ENCODE measurements at places on chromosomes 4 and X. TPM values are rescaled to one million over a fixed set of nuclear protein-coding genes. Genes with fewer than 3 reads are reported as not detected.

- DNase-seq, result no peak
Observed at GRCh38 chr4:119490335-119490734, 138.3 kb downstream of the PDE5A start.

GRCh38 chr4:40990899-40991265 is 223.5 kb downstream of the APBB2 start:
- no peak for DNase-seq

DNA sequence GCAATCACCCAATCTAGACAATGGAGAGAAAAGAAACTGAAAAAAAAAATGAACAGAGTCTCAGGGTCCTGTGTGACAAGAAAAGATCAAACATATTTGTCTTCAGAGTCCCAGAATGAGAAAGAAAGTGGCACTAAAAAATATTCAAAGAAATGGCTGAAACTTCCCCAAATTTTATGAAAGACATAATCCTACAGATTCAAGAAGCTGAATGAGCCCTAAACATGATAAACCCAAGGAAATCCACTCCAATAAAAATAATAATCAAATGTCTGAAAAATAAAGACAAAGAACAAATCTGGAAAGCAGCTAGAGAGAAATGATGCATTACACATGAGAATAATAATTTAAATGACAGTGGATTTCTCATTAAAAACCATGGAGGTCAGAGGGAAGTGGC is 130.3 kb upstream of the CITED1 start:
- no peak for DNase-seq

DNA sequence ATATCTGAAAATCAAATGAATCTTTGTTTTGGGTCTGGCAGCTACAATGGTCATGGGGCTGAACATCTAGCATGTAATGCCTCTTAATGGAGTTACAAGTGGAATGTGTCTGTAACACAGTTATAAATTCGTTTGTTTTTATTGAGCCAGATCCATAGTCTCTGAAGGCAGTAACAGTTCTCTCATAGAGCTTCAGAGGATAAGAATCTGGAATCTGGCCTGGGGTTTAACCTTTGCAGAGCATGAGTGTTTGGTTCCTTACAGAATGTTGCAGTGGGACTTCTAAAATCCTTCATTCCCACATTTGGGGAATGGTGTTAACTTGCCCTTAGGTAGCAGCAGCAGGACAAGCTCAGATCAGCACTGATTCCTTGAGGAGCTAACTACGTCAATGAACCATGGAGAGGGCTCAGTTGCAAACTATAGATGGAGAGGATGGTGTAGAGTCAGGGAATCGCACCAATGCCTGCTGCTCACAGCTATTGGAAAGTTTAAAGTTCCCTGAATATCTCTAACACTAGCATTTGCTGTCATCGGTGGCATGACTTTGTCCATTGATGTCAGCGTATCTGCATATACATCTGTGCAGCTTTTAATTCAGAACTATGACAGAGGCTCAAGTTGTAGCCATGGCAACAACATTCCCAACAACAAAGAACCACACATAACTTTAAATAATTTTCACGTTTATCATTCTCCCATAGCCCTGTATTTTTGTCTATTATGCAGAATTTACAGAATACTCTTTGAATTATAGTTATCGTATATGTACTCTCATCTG is 72.2 kb downstream of the RASGEF1B start:
- DNase-seq, result no peak

GRCh38 chr4:168800926-168801325 is 209.1 kb downstream of the CBR4 start:
- DNase-seq, result no peak

Gene SPIN4
- 13.2 TPM for total RNA-seq

Gene RAB33A
- total RNA-seq, result 38.8 TPM

GRCh38 chrX:149717803-149718202 is 5.9 kb downstream of the MAGEA11 start:
- DNase-seq, result no peak

Gene GAGE13
- not detected for total RNA-seq

GRCh38 chr4:83124111-83124780 is 9.7 kb upstream of the PLAC8 start:
- no peak for DNase-seq

DNA sequence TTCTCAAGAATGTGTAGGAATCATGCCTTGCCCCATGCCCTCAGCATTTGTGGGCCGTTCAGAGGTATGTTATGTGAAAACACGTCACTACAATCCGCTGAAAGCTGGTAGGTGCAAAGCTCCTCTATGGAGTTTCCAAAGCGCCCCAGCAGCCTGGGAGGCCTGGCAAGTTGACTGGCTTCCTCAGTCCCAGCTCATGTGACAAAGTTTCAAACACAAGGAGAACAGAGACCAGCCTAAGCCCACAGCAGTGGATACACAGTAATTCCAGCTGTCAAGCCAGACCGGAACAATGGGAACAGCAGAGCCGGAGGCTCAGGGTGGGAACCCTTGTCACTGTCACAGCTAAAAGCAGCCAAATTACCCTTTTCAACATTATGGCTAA is 33.5 kb downstream of the NAT8L start:
- no peak for DNase-seq

Gene MEPE
- not detected for total RNA-seq

Gene APLN
- total RNA-seq, result 0.15 TPM

- DNase-seq, result no peak
Observed at GRCh38 chr4:175622887-175623286, 189.2 kb downstream of the GPM6A start.

- DNase-seq, result no peak
Observed at GRCh38 chr4:7684294-7684693, 249.6 kb upstream of the PSAPL1 start.

DNA sequence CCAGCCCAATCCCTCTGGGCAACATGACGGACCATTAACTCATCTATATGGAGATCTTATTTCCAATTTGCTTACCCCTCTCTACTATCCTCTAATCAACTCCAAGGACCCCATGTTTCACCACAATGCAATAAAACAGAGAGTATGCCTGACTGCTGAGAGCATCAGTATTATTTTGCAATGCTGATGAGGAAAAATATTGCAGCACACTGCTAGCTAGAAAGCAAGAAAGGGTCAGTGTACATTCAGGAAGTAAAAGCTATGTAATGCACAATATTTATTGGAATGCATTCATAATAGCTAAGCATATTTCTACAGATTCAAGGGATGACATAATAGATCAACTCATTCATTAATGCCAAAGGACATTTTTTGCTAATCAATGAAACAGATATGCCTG is 33.2 kb downstream of the ARAP2 start:
- DNase-seq, result no peak

DNA sequence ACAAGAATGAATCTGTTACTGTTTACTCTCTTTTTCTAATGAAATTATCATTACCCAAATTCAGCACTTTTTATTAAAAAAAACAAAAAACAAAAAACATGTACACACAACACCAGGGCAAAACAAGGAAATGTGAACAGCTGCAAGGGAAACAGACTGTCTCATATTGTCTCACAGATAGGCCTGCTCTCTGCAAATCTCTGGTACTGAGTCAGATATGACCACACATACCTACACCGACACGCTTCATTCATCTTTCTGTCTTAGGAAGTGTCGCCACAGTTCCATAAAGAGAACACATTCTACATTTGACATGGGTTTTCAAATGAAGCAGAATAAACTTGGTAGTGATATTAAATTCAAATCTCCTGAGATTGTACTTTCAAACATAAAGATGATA is 92.2 kb upstream of the GPR34 start:
- peak; percentile 40 for DNase-seq

DNA sequence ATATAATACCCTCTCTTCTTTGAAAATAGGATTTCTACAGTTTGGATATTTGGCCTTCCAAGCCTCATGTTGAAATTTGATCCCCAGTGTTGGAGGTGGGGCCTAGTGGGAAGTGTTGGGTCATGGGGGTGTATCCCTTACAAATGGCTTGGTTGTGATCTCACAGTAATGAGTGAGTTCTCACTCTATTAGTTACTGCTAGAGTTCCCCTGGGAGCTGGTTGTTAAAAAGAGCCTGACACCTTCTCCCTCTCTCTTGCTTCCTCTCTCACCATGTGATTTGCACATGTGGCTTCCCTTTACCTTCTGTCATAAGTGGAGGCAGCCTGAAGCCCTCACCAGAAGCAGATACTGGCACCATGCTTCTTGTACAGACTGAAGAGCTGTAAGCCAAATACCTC is 73.9 kb downstream of the HDAC8 start:
- DNase-seq, result no peak

- no peak for DNase-seq
Observed at GRCh38 chr4:155234206-155234605, 25.8 kb downstream of the NPY2R start.

DNA sequence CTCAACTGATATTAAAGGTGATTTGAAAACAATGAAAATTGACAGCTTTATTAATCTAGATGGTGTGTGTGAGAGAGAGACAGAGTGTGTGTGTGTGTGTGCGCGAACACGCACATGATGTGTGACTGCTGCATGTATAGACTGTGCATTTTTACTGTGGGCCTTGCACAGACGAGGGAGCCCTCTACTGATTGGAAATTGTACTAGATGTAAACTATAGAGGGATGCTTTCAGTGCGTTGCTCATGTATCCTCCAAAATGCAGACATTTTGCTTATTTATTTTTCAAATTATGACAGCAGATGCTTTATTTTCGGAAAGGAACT is 168.4 kb upstream of the GK2 start:
- DNase-seq, result no peak

DNA sequence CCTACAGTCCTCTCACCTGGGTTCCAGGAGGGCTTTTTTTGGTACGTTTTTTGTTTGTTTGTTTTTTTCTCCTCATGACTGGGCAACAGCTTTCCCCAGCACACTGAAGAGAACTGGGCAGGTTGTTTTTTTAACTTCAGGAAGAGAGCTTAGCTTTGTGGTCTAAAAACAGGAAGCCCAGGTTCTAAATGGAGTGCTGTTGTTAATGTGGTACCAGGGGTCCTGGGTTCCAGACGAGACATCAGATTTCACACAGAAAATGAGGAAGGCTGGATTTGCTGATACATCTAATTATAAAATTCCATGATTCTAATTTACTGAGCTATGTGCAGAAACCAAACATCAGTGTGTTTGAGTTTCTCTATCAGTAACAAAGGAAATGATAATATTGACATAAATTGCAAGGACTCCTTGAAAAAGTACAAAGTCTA is 4.2 kb downstream of the MYOZ2 start:
- no peak for DNase-seq

DNA sequence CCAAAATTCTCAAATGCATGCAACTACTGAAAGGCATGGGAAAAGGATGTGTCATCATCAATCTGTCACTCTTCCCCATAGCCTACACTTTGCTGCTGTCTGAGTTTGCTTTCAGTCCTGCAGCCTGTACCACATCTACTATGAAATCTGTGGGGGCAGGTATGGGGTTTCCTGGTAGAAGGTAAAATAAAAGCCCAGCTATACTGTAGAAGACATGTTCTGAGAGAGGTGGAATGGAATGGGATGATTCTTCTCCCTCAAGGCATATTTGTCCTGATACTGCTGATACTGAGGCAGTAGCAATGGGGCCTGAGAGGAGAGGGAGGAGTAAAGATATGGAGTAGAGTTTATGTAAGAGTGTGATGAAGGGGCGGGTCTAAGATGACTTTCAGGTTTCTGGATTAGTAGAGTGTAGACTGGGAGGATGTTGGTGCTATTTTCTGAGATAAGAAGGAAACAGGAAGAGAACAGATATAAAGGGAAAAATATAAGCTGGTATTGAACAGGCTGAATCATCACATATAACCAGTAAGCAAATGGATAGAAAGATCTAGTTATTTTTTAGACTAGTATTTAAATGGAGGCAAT is 38.7 kb upstream of the GYPA start:
- no peak for DNase-seq

Gene SYNPO2
- total RNA-seq, result 1.0 TPM

- DNase-seq, result no peak
Observed at GRCh38 chrX:3803713-3804112, 90.3 kb upstream of the PRKX start.

DNA sequence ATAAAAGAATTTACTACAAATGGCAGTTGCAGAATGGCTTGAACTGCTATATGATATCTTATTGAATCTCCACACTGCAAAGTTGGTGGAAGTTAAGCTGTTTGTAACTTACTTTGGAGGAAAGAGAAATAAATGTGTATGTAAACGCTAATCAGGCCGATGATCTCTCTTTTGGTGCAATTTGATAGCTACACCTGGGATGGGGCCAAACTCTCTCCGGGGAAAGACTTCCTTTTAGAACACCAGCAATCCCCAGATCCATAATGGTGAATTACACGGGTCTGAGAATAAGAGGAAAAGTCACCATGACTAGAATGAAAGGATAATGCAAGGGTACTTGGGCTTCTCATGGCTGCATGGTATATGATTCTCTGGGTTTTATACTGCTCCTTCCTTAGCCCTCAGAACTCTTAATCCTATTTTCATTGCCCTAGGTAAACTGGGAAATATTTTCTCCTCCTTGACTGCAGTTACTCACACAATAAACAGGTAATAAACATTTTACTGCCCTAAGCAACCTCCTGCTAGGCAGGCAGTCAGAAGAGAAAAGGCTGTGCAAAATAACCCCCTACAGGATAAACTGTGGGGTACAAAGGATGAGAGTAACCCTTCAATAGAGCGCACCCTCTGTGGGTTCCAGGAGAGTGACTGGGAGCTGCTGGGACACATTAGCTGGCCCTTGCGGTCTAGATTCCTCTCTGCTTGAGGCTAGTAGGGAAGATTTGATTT is 109.3 kb downstream of the MGST2 start:
- no peak for DNase-seq

Measured in activated CD8-positive, alpha-beta memory T cell treated with anti-CD3 and anti-CD28 coated beads, Interleukin-2, amount 10 ng/mL, durations not matched to agents 7 days and 5 days (primary cell).